ENCODE measurements at places on chromosomes 16 and 17. TPM values are rescaled to one million over a fixed set of nuclear protein-coding genes. Genes with fewer than 3 reads are reported as not detected.

GRCh38 chr17:74001145-74001544 is 202.3 kb upstream of the RPL38 start:
- no peak for DNase-seq

DNA sequence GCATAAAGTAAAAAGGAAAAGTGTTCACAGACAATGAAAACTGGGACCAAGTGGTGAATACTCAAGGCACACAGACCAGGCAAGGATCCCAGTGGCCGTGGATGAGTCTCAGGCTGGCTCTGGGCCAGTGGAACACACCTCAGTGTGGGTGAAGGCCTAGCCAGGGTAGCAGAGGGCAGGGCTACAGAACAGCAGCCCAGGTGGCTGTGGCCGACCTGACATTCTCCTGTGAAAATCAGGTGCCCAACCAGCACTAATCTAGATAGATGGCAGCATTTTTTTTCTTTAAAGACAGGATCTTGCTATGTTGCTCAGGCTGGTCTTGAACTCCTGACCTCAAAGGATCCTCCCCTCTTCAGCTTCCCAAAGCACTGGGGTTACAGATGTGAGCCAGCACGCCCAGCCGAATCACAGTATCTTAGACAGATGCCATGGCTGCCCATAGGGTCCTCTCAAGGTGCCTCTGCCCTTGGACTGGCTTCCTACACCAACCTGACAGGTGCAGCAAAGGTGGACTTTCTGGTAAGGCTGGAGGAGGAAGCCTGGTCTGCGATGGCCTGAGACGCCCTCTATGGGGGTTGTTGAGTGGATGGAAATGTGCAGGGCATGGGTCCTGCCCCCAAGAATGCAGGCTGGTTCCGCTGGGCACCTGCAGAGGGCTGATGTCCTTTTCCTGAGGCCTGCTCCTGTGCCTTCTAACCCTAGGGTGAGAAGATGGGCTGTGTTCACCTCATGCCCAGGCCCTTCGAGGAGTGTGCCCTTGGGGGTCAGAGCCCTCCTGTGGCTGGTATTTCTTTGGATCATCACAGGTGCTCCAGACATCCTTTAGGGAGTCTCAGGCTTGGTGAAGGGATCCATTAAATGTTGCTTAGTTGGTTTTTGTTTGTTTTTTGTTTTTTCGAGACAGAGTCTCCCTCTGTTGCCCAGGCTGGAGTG is 3.8 kb upstream of the P4HB start:
- no peak for DNase-seq

MYH13 gene
- not detected for total RNA-seq

- no peak for DNase-seq
Observed at GRCh38 chr17:60455378-60455777, 33.1 kb downstream of the CHCT1 start.

GRCh38 chr17:60712675-60713074 is 35.0 kb downstream of the BCAS3 start:
- peak; percentile 49 for DNase-seq

GRCh38 chr17:74410001-74410443 is 21.9 kb upstream of the GPRC5C start:
- no peak for DNase-seq

GRCh38 chr17:59791603-59792457 is 84.4 kb downstream of the VMP1 start:
- no peak for DNase-seq

Data from kidney epithelial cell (primary cell).